Stomach (tissue), 19 donors: ENCODE measurements at places on chromosomes 3 and 15.

GRCh38 chr3:18415839-18416238, 9.3 kb downstream of the SATB1 start:
- H3K27me3 ChIP-seq = no peaks in the 10 kb centered on the region
- no peak overlapping the region for H3K27ac ChIP-seq
- no peak for DNase-seq
- no peak overlapping the region for H3K4me3 ChIP-seq
- peaks cover 64% of the 10 kb centered on the region for H3K36me3 ChIP-seq

- H3K27ac ChIP-seq = no peak overlapping the region
- no peaks in the 10 kb centered on the region for H3K36me3 ChIP-seq
- peaks cover 4% of the 10 kb centered on the region for H3K4me1 ChIP-seq
- no peak for DNase-seq
- no peak overlapping the region for H3K4me3 ChIP-seq
These were observed 6.1 kb upstream of the ABTB1 start for GRCh38 chr3:127666676-127667075.

GRCh38 chr3:147200545-147200944, 205.8 kb downstream of the ZIC4 start:
- H3K36me3 ChIP-seq = no peaks in the 10 kb centered on the region
- H3K4me3 ChIP-seq = no peak overlapping the region
- H3K4me1 ChIP-seq = no peaks in the 10 kb centered on the region
- DNase-seq = no peak
- no peaks in the 10 kb centered on the region for H3K27me3 ChIP-seq

- H3K4me3 ChIP-seq = no peak overlapping the region
- peak overlapping the region; percentile 2 for H3K27ac ChIP-seq
- no peaks in the 10 kb centered on the region for H3K36me3 ChIP-seq
- H3K27me3 ChIP-seq = no peaks in the 10 kb centered on the region
- no peaks in the 10 kb centered on the region for H3K4me1 ChIP-seq
- DNase-seq = no peak
These were observed 60.0 kb upstream of the IL12A start for GRCh38 chr3:159928666-159929065.

GRCh38 chr3:106587551-106587950, 718.7 kb upstream of the CBLB start:
- no peak overlapping the region for H3K27ac ChIP-seq
- no peaks in the 10 kb centered on the region for H3K27me3 ChIP-seq
- H3K4me3 ChIP-seq = no peak overlapping the region
- H3K4me1 ChIP-seq = no peaks in the 10 kb centered on the region
- H3K36me3 ChIP-seq = no peaks in the 10 kb centered on the region

GRCh38 chr3:134864636-134865035, 69.6 kb downstream of the EPHB1 start:
- no peak for DNase-seq
- no peaks in the 10 kb centered on the region for H3K4me1 ChIP-seq
- no peaks in the 10 kb centered on the region for H3K27me3 ChIP-seq
- no peak overlapping the region for H3K4me3 ChIP-seq
- H3K27ac ChIP-seq = no peak overlapping the region
- no peaks in the 10 kb centered on the region for H3K36me3 ChIP-seq
